ENCODE measurements at places on chromosomes 2 and 18.

GRCh38 chr2:13550285-13551231, 833.8 kb downstream of the TRIB2 start:
- DNase-seq, result no peak

- DNase-seq, result no peak
Observed at GRCh38 chr2:65204461-65205210, 23.0 kb upstream of the ACTR2 start.

- DNase-seq, result no peak
Observed at GRCh38 chr2:162731917-162732804, 106.4 kb downstream of the KCNH7 start.

DNA sequence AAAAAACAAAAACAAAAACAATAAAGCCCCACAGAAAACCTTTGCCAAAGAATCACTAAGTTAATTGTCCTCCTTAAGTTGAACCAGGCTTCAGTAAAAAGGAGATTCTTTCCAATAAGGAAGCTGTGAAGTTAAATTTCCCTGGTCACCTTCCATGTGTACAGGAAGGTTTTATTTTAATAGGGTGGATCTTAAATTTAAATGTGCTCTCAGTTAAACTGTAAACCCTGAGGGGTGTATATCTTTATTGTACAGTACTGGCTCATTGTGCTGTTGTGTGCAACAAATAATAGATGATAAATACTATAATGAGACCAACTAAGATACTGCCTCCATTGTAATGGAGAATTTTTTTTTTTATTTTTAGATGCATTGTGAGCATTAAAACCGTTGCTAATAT, 97.1 kb downstream of the NYAP2 start:
- no peak for DNase-seq

GRCh38 chr2:221458578-221458977, 113.5 kb downstream of the EPHA4 start:
- no peak for DNase-seq

DNA sequence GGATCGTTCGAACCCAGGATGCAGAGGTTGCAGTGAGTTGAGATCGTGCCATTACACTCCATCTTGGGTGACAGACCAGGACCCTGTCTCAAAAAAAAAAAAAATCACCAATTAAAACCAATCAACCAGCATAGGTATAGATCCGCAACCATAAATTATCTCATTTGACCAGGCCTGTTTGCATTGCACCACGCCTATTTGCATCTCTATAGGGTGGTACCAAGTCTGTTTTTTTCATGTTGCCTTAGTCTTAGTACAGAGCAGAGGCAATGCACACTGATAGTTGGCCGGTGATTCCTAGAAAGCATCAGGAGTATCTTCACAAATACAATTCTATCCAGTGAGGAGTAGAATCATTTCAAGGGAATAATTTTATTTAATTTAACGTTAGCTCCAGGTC, 9.3 kb upstream of the NPC1 start:
- no peak for DNase-seq

- DNase-seq, result no peak
Observed at GRCh38 chr18:73240899-73241298, 373.1 kb upstream of the NETO1 start.

- DNase-seq, result no peak
Observed at GRCh38 chr2:239778861-239779558, 246.1 kb downstream of the NDUFA10 start.

GRCh38 chr2:216430811-216431530, 18.7 kb downstream of the SMARCAL1 start:
- DNase-seq, result no peak

- DNase-seq, result no peak
Observed at GRCh38 chr2:101560780-101561315, 85.9 kb upstream of the RFX8 start.

DNA sequence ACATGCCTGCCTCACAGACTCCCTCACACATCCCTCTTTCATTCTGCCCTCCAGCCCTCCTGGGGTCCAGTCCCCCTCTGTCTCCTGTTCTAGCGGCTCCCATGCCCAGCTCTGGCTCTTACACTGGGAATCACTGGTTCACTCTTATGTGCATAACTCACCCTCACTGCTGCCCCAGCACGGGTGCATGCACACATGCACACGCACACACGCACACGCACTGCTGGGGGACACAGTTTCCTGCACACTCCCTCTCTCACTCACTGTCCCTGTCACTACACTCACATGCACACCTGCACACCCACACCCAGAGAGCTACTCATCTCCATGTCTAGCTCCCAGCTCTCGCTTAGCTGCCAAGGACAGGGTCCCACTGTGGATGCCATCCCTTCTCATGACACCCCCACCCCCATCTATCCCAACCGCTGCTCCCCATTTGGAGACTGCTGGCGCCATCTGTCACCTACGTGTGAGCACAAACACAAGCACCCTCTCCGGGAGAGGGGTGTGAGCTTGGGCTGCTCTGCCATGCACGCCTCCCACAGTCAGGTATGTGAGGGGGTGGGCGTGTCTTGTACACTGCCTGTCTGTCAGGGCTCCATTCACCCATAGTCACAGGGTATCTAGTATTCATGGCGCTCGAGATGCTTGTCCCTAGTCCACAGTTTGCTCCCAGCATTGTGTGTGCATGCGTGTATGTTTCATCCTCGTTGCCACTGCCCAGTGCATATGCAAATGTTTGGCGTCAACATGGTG, 1.8 kb downstream of the ASIC4 start:
- DNase-seq, result no peak

DNA sequence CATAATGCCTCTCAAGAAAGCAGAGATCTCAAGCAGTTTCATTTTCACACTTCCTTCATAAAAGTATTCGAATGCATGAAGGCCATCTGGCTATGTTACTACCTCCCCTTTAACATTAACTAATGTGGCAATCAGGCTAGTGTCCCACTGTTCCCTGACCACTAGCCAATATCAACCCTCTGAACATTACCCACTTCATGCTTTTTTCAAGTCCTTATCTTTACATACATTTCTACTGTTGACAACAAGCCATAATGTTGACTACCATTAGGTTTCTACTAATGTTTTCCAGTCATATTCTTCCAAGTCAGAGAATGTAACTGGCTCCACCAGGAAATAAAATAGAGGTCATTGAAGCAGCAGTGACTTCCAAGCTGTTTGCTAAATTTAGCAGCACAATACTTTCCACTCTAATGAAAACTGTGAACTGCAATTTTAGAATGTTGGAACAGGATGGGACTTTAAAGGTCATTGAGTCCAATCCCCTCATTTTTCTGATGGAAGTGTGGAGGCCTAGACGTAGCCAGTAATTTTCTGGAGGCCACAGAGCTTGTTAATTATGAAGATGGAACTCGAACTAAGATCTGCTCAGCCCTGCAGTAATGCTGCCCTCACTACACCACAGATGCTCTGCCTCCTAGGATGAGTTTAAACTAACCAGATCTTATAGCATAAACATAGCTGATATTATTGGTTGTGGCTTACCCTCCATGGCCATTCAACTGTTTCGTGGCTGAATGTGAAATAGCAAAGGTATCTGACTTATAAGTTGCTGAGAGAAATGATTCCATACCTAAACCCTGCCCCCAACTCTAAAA, 630 bp upstream of the PPP1R1C start:
- DNase-seq, result no peak

- no peak for DNase-seq
Observed at GRCh38 chr2:53998834-53999233, 28.0 kb upstream of the PSME4 start.

DNA sequence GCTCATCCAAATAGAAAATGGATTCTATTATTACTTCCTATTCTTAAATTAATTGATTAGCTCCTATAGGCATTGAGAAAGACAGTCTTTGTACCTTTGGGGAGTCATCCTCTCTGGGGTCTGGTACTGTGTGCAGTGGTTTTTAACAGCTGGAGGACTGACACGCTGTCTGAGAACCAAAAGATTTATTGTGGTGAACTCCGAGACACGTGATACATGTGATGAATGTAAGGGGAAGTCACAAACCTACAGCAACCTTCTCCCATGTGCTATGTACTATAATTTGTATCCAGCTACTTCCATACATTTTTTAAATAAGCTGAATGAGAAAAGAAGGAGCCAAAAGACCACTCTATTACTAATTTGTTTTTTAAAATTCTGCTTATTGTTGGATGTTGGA, 133.7 kb downstream of the GALNT3 start:
- DNase-seq, result no peak

DNA sequence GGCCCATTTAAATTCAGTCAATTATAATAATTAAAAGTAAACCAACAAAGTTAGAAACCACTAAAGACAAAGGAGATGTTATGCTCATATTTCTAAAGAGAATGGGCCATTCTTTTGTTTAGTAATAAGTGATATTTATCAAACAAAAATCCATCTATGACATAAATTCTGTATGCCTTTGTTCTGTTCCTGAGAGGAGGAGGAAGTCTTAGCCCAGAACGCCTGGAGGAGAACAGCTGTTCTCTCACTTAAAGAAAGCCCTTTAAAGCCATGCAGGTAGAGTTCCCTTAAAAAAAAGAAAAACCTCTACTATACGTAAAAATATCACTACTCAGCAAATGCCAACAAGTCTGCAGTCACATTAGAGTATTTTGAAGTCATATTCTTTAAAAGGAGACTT, 15.5 kb downstream of the LAMA1 start:
- no peak for DNase-seq

GRCh38 chr2:178905261-178905660, 98.0 kb upstream of the TTN start:
- DNase-seq, result no peak

GRCh38 chr2:72619626-72620025, 206.2 kb downstream of the EXOC6B start:
- DNase-seq, result no peak

GRCh38 chr2:224025874-224026273, 13.2 kb downstream of the SERPINE2 start:
- DNase-seq, result no peak

DNA sequence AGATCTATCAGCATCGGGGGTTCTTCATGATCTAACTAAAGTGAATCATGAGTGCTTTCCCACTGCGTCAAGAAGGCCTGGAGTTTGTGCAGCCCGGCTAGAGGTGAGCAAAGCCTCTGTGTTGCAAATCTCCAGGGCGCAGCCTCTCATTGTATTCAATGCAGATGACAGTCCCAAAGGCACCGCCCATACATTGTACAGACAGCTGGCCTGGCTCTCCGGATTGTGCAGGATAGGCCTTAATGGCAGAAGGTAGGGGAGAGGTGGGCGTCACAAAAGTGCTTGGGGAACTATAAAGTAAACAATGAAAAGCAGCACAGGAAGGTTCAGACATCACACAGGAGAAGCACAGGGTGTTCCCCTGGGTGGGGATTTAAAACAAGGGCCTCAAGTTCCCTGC, 907 bp upstream of the GYPC start:
- DNase-seq, result no peak

DNA sequence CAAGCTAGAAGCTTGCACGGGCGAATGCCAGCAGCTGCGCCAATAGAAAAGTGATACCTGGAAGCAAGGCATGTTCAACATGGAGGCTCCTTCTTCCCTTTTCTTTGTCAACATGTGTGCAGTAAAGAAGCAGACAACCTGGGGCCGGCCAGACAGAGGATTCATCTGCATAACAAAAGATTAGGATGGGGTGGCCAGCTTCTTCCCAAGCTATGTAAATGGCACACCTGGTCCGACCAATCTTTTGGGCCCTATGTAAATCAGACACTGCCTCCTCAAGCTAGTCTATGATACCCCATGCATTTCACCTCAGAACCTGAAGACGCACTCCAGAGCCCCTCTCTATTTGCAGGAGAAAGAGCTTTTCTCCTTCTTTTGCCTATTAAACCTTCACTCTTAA, 66.4 kb upstream of the TGFA start:
- DNase-seq, result no peak

DNA sequence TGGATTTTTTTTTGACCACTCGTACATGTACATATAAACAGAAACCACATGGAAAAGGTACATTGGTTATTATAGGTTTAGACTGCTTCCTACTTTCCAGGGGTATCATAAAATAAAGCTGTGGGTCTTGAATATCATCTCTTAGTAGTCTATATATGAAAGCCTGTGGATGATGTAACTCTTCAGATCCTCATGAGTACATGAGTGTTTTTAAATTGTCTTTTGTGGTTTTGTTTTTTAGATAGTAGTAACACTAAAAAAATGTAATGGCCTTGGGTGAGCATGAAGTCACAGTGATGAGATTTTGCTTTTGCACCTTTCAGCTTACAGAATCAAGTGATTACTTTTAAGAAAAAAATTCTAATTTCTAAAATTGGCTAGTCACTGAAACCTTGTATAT, 80.2 kb downstream of the RAB3GAP1 start:
- no peak for DNase-seq

- no peak for DNase-seq
Observed at GRCh38 chr2:236473691-236474090, 95.9 kb upstream of the ACKR3 start.

- no peak for DNase-seq
Observed at GRCh38 chr2:15765686-15766302, 174.1 kb downstream of the DDX1 start.

DNA sequence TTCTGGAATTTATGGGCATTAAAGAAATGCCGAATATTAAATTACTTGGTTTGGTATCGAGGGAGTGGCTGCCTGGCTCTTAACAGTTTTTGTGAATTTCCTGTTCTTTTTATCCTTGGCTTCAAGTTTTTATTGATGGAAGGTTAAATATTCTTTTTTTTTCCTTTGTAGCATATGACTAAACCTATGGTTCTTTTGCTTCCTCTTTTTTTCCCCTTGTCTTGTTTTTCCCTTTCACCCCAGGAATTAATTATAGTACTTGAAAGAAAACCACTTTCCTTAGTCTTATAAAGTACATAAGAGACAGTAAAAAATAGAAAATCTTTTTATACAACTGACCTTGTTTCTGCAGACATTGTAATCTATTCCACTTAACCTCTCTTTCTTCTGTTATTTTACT, 42.4 kb downstream of the MGAT5 start:
- no peak for DNase-seq

- DNase-seq, result no peak
Observed at GRCh38 chr2:120400551-120400950, 54.6 kb downstream of the INHBB start.

DNA sequence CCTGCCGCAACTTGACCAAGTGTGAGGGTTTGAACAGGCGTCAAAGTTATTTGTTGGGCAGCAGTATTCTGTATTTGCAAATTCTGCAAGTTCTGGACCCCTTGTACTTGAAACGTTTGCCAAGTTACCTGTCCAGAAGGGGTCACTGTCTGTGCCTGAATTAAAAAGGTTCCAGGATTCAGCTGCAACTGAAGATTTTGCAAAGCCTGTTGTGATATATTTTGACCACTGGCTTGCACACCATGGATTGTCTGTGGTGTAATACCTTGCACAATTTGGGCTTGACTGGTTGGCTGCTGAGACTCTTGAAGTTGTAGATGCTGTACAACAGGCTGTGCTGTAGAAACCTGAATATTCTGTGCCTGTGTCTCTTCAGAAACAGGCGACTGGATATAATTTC, 10.2 kb downstream of the SP3 start:
- no peak for DNase-seq

DNA sequence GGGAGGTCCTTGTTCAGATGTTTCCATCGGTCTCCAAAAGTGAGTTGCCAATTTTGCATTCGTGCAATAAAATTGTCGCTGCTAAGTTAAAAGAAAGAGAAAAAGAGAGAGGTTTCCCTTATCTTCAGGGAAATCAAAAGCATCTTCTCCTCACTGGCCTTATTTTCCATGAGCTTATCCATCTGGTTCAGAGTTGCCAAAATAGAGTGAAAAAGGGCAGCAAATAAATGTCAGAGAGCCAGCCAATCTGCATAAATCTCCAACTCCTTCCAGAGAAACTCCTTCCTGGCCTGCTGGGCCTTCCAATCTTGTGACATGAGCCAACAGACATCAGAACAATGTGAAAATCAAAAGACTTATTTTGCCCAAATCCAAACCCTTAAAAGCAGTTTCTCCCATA, 28.4 kb downstream of the PAX3 start:
- DNase-seq, result no peak

- DNase-seq, result no peak
Observed at GRCh38 chr2:56960581-56960980, 776.8 kb downstream of the CCDC85A start.
